ENCODE measurements at places on chromosomes 13 and 19.

GRCh38 chr13:46296921-46297320 is 85.2 kb downstream of the LRRC63 start:
- no peak for DNase-seq

DNA sequence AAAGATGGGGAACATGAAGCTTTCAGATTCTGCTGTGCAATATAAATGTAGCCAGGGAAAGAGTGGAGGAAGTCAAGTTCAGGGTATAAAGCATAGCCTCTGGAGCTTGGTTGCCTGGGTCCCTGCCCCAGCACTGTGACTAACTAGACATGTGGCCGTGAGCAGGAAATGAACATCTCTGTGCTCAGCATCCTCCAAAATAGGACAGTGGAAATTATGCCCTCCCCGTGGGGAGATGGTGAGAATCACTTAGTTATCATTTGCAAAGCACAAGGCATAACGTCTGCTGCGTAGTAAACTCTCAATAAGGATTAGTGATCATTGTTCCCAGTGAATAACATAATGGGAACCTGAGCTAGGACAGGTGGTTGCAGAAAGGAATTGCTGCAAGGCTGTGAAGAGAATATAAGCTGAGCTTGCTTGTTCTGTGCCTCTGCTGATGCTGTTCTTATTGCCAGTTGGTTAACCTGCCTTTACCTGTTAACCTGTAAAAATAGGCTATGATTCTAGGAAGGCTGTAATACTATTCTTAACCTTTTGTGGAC is 441.0 kb downstream of the COG6 start:
- no peak for DNase-seq

GRCh38 chr13:20177049-20177831 is 15.5 kb downstream of the GJB2 start:
- DNase-seq = peak; percentile 37

DNA sequence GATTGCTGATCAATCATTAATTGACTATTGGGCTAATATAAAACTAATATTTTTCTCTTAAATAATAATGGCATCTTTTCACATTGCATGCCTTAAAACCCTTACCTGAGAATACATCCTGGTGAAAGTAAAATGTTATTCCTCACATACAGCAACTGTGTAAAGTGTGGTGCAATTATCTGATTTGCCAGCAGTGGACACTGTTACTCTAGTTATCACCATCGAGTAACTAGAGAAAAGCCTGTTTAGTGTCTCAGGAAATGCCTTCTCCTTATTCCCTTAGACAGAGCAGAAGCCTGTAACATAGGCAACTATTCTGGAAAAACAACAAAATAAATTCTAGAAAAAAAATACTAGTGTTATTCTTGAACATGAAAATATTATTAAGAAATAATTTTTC is 459.8 kb downstream of the FGF14 start:
- peak; percentile 76 for DNase-seq

DNA sequence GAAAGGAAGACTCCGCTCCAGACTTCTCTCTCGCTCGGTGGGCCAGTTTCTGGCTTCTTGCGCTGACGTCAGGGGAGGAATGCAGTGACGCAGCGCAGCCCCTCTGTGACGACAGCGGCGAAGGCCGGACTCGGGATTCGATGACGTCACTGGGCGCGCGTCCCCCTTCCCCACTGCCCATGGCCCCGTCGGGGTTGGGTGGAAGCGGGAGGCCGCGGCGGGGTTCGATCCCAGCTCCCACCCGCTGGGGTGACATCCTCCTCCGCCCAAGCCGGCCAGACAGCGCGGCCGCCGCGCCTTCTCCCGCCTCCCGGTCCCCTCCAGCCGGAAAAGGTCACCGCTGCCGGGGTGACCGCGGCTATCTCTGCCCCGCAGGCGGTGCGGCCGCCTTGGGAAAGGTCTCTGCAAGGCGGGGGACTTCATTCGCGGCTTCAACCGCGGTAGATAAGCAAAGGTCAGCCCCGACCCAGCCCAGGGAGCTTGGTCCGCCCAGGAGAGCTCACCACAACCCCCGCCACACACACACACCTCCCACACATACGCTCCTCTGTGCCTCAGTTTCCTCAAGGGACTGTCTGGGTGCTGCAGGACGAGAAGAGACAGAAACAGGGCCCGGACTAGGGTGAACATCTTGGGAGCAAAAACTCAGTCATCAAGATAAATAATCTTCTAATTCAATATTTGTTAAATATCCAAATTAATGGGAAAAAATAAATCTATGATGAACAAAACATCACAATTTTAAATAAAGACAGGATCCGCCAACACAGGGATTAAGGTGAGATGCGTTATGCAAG is 844 bp upstream of the RFX1 start:
- peak; percentile 93 for DNase-seq

- DNase-seq = no peak
These were observed 5.9 kb downstream of the WIZ start for GRCh38 chr19:15443838-15444237.

DNA sequence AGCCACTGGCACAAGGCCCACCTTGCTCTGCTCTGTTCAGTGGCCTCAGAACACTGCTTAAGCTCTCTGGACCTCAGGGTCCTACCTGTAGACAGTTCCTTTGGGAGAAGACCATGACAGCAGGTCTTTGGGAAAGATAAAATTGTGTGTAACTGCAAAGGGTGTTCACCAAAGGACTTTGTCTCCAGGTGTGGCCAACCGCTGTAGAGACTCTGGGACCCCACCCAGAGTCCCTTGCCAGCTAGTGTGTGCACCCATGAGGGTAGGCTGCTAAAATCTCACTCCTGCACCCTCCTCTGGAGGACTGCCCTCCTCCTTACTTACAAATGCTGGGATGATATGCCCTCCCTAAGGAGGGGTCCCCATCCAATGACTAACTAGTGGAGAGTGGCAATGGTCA is 211.2 kb downstream of the TSHZ3 start:
- DNase-seq = no peak

DNA sequence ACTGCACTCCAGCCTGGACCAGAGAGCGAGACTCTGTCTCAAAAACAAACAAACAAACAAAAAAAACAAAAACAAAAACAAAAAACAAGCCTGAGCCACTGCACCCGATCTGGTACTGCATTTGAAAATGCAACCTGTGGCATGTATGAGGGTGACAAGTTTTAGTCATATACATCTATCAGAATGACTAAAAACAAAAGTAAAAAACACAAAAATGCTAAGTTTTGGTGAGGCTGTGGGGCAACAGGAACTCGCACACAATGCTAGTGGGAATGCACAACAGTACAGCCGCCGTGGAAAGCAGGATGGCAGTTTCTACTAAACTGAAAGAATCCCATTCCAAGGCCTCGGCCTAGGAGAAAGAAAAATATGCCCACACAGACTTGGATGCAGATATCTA is 7.8 kb downstream of the EBPL start:
- DNase-seq = no peak

DNA sequence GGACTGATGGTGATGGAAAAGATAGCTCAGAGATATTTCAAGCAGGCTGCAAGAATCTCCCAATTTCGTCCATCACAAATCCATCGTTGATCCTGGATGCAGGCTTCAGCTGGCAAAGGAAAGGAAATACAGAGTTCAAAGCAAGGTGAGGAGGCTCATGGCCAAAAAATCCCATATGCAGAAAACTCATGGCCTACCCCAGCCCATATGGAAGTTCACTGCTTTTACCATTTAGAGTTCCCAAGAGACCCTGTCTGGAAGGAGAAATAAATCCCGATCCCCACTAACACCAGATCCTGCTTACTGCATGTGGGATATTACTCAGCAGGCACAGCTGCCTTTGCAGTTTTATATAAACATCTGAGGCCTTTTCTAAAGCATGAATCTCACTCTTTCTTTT is 412.9 kb upstream of the SPRY2 start:
- no peak for DNase-seq

DNA sequence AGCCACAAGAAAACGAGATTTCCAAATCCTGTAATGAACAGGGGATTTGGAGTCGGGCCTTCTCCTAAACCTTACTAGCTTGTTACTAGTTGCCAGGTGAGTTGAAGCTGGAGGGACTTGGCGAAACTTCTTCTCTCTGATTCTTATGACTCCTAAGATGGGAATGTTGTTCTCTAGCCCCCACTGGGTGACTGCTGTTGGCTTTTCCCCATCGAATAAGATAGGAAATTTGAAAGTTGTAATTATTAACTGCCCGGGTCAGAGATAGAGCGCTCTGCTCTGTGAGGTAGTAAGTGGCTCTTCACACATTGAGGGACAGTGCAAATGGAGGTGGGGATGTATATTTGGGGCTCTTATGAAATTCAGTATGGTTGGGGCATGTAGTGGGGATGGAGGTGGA is 111.2 kb upstream of the MBNL2 start:
- DNase-seq = no peak

- DNase-seq = no peak
These were observed 34.9 kb downstream of the LRCH1 start for GRCh38 chr13:46587807-46588418.

DNA sequence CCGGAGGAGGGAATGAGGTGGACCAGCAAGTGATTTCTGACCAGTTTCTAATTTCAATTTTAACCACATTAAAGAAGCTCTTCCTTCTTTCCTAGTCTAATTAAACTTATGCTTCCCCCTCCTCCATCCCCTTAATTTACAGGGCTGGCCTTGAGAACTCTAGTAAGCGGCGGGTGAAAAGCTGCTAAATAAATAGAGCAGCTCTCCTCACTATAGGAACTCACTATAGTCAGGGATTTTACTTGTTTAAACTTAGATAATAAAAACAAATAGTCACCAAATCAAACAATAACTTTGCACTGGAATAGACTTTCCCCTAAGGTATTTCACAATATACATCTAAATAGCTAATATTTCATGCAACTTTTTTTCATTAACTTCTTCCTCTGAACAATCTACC is 1838.2 kb upstream of the PRR20A start:
- DNase-seq = no peak

- DNase-seq = no peak
These were observed 32.6 kb downstream of the KBTBD6 start for GRCh38 chr13:41099986-41100385.

DNA sequence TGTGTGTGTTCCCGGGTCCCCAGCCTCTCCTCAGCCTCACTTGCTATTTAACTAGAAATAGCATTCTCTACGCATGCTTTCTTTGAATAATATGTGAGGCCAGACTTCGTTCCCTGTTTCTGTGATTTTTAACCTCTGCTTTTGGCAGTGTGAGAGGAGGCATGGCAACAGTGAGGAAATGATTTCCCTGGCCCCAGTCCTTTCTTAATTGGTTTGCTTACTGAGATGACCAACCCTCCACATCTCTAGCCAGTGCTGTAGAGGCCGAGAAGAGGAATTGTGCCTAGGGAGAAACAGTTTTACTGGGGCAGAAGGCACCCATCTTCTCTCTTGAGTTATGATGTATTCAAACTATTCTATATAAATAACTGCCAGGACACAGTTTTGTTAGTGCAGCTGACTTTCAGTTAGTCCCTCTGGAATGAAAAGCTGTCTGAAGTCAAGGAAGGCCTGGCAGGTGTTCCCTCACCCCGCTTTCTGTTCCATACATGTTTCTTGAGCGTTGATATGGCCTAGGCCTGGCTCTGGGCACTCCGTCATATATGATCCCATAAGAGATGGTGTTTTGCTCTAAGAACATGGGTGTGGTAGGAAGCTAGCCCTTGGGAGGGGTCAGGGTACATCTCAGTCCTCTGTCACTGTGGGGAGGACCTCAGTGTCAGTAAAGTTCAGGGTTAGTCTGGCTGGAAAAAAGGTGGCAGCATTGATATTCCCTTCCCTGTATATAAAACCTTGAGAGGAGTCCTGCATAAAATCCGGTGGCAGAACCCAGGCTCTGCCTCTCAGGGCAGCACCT is 73.7 kb upstream of the NPAS1 start:
- DNase-seq = no peak

Data from GM23338 (cell line).